ENCODE measurements at places on chromosomes 3 and 15.
A peak's percentile ranks its signal among the peaks of the same experiment; 100 is the strongest.

DNA sequence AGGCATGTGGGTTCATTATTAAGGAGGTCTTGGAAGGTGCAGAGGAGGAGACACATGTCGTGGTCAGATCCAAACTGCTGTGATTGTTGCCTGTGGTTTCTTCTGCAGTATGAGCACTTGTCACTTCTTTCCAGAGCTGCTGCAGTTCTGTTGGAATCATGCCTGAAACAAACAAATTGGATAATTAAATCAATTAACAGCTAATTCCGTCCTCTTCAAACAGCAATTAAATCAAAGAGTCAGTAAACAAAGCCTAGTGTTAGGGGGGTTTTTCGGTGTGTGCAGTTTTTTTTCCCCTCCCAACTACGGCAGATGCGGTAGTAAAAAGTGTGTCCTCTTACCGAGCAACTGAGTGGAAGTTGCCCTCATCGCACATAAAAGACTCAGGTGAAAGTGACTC lies 542.2 kb downstream of the FOXP1 start:
- no peak for DNase-seq

DNA sequence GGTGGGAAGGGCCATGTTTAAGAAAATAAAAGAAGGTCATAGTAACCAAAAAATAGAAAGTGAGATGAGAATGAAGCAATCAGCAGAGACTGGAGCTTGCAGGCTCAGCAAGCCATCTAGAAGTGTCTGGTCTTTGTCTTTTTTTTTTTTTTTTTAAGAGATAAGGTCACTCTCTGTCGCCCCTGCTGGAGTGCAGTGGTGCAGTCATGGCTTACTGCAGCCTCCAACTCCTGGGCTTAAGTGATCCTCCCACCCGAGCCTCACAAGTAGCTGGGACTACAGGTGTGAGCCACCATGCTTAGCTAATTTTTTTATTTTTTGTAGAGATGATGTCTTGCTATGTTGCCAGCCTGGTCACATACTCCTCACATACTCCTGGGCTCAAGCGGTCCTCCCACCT lies 36.2 kb downstream of the GXYLT2 start:
- DNase-seq: no peak

DNA sequence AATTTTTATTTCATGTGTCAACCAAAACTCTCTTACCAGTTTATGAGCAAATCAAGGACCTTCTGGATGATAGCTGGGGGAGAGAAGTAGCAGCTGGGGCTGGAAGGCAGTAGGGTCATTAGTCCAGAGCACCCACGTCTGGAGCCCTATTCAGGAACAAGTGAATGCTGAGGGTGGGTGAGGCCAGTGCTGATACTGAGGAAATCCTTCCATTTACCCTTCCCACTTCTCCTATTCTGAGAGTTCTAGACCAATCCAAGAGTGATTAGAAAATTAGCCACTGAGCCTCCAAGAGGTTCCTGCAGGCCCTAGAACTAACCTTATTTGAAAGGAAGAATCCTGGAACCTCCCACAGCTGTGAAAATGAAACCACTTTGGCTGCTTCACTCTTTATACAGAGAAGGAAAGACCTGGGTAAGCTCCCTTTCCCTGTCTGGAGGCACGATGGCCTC lies 46.2 kb upstream of the VILL start:
- no peak for DNase-seq

GRCh38 chr3:9201266-9201665 lies 48.2 kb downstream of the SRGAP3 start:
- no peak for DNase-seq

DNA sequence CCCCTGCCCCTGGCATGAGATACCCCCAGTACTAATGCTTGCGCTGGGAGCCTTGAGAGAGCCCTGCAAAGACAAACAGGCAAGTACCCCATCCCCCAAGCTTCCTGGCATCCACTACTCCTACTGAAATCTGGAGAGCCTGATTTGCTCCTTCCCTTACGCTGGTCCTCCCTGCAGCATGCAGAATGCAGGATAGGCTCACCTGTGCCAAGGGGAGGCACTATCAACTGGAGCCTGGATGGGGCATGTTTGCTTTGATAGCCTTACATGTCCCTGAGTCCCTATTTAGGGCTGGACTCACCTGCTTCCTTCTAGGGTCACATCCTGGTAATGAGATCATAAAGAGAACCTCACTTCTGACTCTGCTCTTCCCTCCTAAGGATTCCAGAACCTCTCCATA lies 42.9 kb downstream of the RAB11A start:
- no peak for DNase-seq

GRCh38 chr3:24661175-24661584 lies 166.5 kb upstream of the THRB start:
- no peak for DNase-seq

- DNase-seq: no peak
Measured at GRCh38 chr15:60590935-60591495, 112.1 kb upstream of the ICE2 start.

DNA sequence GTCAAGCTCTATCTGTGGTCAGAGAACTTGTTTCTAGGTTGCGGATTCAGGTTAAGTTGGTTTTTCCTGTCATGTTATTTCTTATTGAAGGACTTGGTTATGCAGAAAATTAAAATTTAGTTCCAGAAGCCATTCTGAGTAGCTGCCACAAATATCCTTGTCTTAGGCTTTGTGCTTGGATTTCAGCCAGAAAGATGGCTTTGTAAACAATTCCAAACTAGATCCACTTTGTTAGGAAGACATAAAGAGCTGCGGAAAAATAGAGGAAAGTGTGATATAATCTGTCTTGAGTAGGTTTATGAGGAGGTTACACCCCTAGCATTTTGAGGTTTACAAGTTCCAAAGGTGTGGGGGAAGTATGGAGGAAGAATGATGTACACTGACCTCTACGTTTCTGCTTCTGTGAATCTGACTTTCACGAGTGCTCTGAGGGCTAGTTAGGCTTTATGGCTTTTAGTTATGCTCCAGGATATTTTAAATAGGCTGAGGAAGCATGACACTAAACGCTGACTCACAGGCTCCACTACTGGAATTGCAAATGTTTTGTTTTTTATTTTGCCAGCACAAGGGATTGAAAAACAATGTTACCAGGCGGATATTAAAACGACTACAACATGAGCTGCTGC lies 46.3 kb upstream of the UTS2B start:
- no peak for DNase-seq

- no peak for DNase-seq
Measured at GRCh38 chr3:185935465-185936272, 2.1 kb downstream of the TRA2B start.

DNA sequence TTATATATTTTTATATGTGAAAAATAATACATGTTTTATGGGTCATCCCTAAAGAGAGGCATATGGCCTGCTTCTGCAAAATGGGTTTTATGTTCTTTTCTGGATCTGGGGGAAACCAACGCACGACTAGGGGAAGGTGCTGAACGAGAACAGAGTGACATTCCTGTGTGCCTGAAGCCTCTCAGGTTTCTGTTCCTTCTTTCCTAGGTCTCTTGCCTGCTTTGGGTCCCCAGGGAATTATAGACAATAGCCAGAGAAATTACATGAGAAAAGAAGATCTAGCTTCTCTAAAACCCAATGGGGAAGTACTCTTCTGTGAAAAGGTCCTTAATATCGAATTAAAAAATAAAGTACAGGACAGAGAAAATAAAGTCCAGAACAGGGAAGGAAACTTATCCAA lies 66.5 kb downstream of the IGSF11 start:
- no peak for DNase-seq

GRCh38 chr3:120052677-120053076 lies 41.6 kb downstream of the GSK3B start:
- DNase-seq: no peak

GRCh38 chr15:77821188-77821958 lies 188.7 kb upstream of the LINGO1 start:
- peak; percentile 40 for DNase-seq

DNA sequence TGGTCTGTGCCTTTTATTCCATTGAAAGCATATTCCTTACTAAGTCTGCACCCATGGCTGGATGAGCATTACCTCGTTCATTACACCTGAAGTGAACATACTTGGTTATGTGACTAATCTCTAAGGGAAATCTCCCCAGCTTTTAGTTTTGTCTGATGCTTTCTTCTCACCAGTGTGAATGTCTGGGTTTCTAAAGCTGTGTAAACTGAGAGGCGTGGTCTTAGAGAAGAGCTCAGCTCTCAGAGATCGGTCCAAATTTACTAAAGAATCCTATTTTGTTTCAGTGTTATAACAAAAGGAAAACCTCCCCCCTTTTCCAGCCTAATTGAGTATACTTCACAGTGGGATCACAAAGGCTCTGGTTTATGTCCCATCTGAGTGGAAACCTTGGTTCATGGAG lies 352.3 kb downstream of the PTPRG start:
- no peak for DNase-seq

DNA sequence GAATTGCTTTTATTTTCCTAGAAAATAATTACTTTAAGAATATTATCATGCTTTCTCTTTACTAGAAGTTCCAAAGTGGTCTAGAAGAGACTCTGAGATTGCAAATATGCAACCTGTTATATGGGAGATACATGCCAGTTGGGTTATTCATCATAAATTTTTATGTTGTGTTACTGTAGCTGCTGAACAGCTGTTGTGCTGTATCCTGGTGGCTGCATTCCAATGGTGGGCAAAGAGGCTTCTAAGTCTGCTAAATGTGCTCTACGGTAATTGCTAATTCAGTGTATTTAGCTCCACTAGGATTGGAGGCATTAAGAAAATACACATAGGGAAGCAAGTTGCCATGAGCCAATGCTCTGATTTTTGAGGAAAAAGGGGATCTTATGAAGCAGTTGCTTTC lies 409.0 kb downstream of the TUSC7 start:
- no peak for DNase-seq

GRCh38 chr15:23877502-23878412 lies 190.7 kb upstream of the NDN start:
- no peak for DNase-seq

DNA sequence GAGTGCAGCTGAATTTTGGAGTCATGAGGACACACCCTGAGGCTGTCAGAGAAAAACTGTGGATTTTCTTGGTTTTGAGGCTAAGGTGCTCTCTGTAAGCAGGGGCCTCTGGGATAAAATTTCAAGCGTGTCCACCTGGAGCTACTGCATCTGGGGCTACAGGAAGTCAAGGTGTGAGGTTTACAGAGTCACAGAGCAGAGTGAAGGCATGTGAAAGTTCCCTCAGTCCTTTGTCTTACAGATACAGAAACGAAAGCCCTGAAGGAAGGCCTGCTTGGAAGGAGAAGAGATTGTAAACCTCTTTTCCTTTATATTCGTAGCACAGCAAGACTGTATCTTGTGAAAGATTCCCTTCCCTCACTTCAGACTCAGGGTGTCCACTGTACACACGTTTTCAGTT lies 138.6 kb downstream of the OPA1 start:
- no peak for DNase-seq

GRCh38 chr3:79491029-79491641 lies 276.7 kb downstream of the ROBO1 start:
- no peak for DNase-seq

DNA sequence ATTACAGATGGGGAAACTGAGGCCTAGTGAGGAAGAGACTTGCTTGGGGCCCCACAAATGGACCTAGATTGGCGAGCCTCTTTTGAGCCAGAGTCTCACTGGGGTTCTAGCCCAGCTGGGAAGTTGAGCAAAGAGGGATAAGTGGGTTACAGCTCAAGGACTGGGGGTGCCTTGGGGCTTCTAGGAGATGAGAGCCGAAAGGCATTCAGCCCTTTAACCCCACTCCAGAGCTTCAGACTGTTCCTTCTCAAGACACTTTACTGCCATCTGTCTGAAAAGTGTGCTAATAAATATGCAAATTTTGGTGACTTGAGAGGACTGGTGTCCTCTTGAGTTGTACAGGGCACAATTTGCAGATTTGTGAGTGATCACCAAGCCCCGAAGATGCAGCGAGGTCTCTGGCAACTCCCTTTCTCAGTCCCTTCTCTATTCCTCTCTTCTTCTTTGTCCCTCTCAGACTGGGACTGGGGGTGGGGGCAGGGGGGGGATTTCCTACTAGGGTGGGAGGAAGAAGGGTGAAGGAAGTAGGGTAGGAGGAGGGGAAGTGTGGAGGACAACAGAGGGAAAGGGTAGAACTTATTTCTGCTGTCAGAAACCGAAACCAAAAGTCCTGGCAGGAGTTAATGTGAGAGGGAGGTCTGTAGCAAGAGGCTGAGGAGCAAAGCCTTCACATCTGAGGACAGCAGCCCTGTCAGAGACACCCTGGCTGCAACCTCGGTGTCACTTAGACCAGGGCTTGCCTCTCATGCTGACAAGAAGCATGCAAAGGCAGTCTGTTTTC lies 16.2 kb upstream of the ANKDD1A start:
- peak; percentile 64 for DNase-seq

GRCh38 chr15:34584330-34584668 lies 848 bp upstream of the GOLGA8B start:
- DNase-seq: no peak

- DNase-seq: no peak
Measured at GRCh38 chr15:50485389-50485788, 61.1 kb downstream of the USP50 start.

DNA sequence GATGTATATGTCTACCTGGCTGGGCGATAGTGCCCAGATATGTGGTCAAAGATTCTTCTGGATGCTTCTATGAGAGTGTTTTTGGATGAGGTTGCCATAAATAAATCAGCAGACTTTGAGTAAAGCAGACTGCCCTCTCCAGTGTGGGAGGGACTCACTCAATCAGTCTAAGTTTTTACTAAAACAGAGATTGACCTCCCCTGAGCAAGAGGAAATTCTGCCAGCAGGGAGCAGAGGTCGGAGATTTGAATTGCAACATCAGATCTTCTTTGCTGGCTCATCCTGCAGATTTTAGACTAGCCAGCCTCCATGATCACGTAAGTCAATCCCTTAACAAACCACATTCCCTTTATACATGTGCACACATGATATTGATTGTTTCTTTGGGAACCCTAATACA lies 300.9 kb downstream of the MCTP2 start:
- no peak for DNase-seq

- no peak for DNase-seq
Measured at GRCh38 chr15:77067691-77068367, 3.1 kb downstream of the TSPAN3 start.

DNA sequence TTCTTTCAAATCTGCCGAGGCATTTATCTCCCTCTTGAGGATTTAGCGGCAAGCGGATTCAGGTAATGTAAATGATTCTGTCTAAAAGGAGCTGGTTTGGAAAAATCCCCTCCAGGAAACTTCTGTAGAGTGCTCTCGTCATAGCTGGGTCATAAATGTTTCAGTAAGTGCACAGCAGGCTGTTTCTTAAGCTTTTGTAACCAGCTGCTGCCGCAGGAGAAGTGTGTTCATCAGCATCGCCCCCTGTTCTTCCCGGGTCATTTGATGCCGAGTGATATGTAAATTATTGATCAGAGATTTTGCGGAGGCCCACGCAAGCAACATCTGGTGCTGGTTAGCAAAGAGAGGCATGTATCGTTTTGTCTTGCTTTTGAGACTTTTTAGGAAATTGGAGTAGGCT lies 53.1 kb downstream of the DNASE1L3 start:
- DNase-seq: no peak

- no peak for DNase-seq
Measured at GRCh38 chr15:88637841-88638625, 783 bp upstream of the ISG20 start.

Data from GDM1 (cell line).